ENCODE measurements at places on chromosomes 5 and 9.

DNA sequence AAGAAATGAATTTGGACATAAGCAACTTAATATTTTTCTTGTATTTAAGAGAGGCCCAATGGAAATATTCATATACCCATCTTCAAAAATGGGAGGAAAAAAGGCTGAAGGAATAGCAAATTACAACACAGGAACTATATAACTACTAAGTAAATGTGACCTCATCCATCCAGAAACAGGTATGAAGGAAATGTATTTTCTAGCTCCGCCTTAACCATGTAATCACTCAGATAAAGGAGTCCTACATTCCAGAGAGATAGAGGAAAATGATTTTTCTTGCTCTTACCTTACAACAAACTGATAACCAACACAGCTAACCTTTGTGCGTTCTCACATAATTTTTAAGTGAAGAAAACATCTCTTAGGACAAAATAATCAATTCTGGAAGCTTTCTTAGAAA lies 96.5 kb downstream of the NR6A1 start:
- DNase-seq: no peak

DNA sequence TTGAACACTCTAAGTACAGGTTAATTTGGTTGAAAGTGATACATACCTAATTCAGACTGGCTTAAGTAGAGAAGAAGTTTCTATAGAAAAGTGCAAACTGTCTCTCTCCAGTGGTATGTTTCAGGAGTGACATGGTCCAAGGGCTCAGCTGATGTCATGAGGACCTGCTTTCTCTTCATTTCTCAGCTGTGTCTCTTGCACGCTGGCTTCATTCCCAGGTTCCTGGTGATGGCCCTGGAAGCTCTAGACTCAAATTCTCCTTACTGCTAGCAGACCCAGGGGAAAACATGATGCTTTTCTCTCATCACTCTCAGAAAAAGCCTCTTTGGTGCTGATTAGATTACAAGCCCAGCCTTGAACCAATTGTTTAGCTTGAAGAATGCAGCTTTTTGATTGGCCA lies 211.9 kb upstream of the CLINT1 start:
- no peak for DNase-seq

GRCh38 chr5:163943546-163943945 lies 438.1 kb downstream of the MAT2B start:
- DNase-seq: peak; percentile 10

GRCh38 chr9:77667151-77667550 lies 19.0 kb upstream of the GNA14 start:
- no peak for DNase-seq

GRCh38 chr5:88734191-88734640 lies 148.8 kb downstream of the MEF2C start:
- DNase-seq: no peak

- no peak for DNase-seq
Observed at GRCh38 chr5:99243111-99243510, 314.3 kb upstream of the CHD1 start.

GRCh38 chr5:126683912-126684311 lies 83.2 kb downstream of the PHAX start:
- DNase-seq: no peak

DNA sequence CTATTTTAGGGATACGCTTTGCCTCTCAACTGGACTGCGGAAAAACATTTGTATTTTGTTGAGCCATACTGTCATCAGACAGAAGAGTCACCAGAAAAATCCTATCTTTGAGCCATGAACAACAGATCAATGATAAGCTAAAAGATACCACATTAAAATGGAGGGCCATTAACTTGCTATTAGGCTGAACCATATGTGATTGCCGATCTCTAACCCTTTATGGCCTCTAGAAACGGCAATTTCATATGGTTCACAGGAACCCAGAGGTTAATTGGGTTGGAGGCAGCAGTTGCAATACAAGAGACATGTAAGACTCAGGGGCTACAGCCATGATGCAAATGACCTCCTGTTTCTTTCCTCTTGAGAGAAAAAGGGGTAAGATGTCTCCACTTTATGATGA lies 69.8 kb downstream of the MYO10 start:
- DNase-seq: no peak
